RPMI7951 (cell line): ENCODE measurements at places on chromosomes 6 and 20.
A peak's percentile ranks its signal among the peaks of the same experiment; 100 is the strongest.

DNA sequence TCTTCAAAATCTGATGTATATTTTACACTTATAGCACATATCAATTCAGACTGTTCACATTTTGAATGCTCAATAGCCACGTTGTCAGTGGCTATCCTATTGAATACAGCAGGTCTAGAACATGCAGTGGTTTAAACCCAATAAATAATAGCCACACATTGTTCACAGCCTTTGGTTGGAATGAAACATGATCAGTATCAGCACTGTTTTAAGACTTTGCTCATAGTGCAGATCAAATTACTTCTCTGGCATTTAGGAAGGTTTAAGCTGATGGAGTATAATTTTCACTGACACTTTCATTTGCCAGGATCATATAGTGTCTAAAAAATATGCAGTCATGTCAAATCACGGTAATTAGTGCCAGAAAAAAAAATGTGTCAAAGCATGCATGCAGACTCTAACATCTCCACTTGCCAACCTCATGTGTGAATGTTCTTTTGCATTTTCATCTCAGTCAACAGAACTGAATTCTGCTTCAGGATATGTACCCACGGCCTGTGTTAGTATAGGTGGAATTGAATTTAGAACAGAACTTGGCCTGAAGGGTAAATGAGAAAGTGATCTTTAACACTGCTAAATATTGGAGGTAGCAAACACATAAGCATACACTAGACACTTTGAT, 184.1 kb downstream of the SLC24A3 start:
- peak; percentile 56 for DNase-seq

DNA sequence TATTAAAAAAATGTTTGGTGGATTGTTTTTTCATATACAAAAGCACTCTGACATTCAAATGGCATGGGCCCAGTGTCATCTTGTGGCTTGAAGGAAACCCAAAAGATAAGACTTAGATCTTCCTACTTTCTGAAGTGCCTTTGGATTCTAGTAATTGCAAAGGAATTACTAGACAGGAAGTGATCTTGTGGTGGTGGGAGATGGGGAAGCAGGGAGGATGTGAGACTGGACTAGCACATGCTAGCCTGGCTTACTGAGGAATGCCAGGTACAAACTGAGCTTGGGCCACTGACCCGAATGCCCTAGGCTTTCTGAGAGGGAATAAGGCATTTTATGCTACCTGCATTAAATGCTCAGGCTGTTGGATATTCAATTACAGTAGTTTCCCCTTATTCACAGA, 59.0 kb downstream of the AFG1L start:
- peak; percentile 8 for DNase-seq

DNA sequence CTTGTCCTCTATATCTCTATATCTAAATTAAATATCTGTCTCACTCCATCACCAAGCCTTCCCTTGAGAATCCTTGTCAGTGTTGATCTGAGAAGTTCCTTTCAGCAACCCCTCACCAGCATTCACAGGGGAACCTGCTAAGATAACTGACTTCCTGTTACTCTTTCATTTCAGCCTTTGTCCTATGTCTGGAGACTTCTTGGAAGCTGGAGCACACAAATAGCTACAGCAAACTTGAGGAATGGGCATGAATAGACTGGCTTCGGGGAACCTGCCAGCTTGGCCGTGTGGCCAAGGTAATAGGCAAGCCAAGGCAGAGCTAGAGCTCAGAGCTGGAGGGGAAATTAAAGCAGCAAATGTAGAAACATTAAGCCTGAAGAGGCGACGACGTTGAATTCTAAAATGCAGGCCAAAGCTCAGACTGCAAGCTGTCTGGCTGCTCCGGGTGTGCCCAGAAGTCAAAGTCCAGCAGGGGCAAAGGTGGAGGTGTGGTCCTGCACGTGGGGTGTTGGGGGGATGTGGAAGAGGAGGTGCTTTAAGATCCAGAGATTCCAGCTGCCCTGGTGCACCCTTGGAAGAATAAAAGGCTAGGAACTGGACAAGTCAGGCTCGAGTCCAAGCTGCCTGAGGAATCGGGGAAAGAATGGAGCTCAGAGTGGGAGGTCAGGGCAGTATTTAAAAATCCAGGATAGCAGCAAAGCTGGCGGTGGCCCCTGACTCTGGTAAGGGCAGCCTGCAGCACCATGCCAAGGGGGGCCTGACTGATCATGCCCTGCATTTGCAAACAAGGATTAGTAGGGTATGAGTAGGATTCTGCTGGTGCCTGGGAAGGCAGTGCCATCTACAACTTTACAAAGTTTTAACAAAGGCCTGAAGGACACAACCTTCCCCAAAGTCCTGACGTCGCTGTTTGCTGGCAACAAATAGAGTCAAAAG, 185.0 kb upstream of the SGK1 start:
- DNase-seq = no peak

DNA sequence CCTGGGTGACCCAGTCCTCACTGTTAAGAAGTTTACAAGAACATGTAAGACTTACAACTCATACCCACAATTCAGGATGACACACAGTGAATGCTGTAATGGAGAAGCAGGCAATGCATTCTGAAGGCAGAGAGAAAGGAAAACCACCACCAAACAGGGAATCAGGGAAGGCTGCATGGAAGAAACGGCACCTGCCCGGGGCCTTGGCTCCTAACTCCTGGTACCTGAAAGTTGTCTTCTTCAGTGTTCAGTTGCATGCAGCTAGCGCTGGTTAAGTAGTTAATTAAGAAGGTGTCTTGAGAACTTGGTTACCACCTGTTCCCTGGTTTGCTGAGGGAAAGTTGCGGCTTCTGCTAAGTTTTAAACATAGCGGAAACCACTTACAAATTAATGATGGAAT, 57.2 kb downstream of the GPR6 start:
- DNase-seq = no peak

DNA sequence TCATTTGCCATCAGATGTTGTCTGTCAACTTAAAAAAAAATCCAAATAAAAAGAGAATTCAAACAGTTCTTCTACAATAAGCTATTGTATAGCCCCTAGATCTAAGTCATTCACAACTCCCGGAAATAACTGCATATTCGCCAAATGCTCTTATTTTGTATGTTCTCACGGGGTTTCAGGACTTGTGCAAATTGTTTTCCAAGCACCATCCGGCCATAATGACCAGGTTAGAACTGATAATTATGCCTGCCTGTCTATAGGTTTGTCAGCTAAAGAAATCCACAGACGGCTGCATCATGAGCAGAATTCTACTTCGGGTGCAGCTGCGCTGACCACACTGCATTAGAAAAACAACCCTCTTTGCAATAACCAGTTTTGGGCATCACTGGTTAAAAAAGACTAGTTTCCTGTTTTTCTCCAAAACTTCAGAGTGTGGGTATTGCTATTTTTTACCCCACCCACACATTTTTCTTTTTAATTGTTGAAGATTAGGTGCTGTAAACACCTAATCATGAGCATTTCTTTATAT, 87.7 kb downstream of the HIVEP2 start:
- DNase-seq = no peak
